ENCODE measurements at places on chromosomes 6 and 20.

DNA sequence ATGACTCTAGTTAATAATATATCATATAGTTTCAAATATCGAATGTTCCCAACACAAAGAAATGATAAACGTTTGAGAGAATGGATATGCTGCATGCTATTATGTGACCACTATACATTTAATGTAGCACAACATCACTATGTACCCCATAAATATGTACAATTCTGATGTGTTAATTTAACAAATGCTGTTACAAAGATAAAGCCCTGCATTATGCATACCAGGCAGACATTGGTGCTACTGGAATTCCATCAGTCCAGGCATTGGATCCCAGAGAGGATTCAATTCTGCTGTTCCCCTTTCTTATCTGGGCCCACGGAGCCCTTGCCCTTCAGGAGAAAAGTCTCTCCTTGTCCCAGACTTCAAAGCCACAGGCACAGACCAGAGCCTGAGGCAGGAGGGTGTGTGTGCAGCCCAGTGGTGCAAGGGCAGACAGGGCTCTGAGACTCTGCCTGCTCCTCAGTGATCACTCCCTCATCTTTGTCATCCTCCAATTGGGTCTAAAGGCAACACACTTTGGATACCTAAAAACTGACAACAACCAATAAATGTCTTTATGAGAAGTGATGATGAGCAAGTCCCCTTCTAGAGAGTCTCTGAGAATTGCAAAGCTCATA lies 45.2 kb downstream of the PSMG4 start:
- no peak for DNase-seq

GRCh38 chr6:167530951-167531350 lies 206.1 kb downstream of the TTLL2 start:
- DNase-seq: no peak

DNA sequence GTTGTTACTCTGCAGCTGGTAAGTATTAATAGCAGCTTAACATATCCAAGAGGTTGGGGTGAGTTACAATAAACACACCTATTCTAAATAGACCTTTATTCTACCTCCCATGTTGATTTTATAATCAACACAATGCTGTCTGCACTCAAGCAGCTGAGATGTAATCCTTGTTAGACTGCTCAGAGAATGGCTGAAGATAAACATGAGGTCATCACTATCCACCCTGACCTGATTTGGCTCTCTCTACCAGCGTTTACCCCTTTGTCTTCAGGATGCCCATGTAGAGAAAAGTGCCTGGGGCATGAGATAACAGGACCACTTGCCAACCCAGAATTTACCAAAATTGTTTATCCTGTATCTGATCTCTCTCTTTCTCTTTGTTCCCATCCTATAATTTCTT lies 220.7 kb upstream of the DEFB112 start:
- DNase-seq: no peak

GRCh38 chr6:33418690-33419291 lies 884 bp upstream of the CUTA start:
- DNase-seq: no peak
